ENCODE measurements at places on chromosomes 7 and 10.
A peak's percentile ranks its signal among the peaks of the same experiment; 100 is the strongest.

GRCh38 chr10:84329986-84330651, 1.7 kb downstream of the CCSER2 start:
- no peak overlapping the region for H3K27ac ChIP-seq
- H3K27me3 ChIP-seq = no peaks in the 10 kb centered on the region
- H3K36me3 ChIP-seq = no peaks in the 10 kb centered on the region

GRCh38 chr10:14371581-14371980, 40.9 kb upstream of the FRMD4A start:
- no peak overlapping the region for H3K27ac ChIP-seq
- no peak for DNase-seq
- H3K4me3 ChIP-seq = no peak overlapping the region
- no peaks in the 10 kb centered on the region for H3K4me1 ChIP-seq

DNA sequence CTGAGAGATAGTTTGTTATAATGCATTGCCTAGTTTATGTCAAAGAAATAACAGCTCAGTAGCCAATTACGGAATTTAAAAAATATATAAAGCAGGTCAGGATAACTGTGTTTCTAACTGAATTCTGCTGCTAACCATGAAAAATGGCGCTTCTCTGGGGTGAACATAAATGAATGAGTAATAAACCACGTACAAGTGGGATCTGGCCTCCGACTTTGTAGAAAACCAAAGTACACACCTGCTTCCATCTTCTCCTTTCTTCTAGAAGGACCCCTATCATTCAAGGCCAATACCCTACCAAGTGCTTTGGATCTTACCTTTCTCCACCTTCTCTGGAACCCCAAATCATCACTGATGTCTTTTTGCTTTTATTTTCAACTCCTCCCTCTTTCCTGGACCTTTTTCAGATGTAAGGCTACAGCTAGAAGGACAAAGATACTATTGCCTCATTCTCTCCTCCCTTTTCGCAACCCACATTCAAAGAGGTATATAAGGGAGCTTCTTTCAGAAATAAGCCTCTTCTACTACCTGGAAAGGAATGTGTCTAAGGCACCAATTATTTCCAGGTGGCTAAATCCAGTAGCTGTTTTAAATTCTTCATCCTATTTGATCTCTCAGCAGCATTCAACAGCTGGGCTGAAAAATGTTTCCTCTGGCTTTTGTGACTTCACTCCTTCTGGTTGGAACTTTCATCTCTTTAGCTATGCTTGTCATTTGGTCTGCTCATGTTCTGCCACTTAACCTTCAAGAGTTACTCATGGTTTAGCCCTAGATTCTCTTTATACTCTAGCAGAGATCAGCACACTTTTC, 37.7 kb downstream of the NAMPT start:
- peaks cover 1% of the 10 kb centered on the region for H3K36me3 ChIP-seq
- no peak overlapping the region for H3K27ac ChIP-seq
- no peaks in the 10 kb centered on the region for H3K27me3 ChIP-seq
- no peak for DNase-seq

- DNase-seq = no peak
- no peaks in the 10 kb centered on the region for H3K27me3 ChIP-seq
- H3K4me1 ChIP-seq = no peaks in the 10 kb centered on the region
- H3K4me3 ChIP-seq = peak overlapping the region; percentile 70
Measured at GRCh38 chr10:114174695-114175188, 739 bp upstream of the CCDC186 start.

GRCh38 chr7:102427019-102427405, 6.4 kb upstream of the ORAI2 start:
- H3K36me3 ChIP-seq = peaks cover 5% of the 10 kb centered on the region
- no peak overlapping the region for H3K4me3 ChIP-seq
- DNase-seq = no peak
- no peak overlapping the region for H3K27ac ChIP-seq

GRCh38 chr7:157861031-157861491, 524.3 kb downstream of the DNAJB6 start:
- H3K27ac ChIP-seq = no peak overlapping the region
- H3K27me3 ChIP-seq = no peaks in the 10 kb centered on the region
- no peak for DNase-seq
- no peaks in the 10 kb centered on the region for H3K4me1 ChIP-seq
- H3K4me3 ChIP-seq = no peak overlapping the region

DNA sequence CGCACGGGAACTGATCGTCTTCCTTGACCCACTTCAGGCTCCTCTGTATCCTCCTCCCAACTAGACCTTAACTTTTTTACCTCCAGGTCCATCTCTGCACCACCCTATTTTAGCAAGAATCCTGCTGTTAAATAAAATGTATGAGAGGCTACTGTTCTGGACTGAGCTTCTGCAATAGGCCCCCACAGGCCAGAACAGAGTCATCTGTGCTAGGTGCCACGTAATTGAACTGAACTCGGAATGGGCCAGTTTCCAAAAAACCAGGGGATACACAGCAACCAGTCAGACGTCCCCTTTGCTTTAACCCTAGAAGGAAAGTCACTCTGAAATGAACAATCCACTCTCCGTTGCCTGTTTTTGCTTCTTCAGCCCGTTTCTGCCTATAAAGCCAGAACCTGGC, 71.3 kb downstream of the CHST15 start:
- no peaks in the 10 kb centered on the region for H3K27me3 ChIP-seq
- no peak overlapping the region for H3K4me3 ChIP-seq
- DNase-seq = no peak
- no peaks in the 10 kb centered on the region for H3K36me3 ChIP-seq
- H3K27ac ChIP-seq = no peak overlapping the region

DNA sequence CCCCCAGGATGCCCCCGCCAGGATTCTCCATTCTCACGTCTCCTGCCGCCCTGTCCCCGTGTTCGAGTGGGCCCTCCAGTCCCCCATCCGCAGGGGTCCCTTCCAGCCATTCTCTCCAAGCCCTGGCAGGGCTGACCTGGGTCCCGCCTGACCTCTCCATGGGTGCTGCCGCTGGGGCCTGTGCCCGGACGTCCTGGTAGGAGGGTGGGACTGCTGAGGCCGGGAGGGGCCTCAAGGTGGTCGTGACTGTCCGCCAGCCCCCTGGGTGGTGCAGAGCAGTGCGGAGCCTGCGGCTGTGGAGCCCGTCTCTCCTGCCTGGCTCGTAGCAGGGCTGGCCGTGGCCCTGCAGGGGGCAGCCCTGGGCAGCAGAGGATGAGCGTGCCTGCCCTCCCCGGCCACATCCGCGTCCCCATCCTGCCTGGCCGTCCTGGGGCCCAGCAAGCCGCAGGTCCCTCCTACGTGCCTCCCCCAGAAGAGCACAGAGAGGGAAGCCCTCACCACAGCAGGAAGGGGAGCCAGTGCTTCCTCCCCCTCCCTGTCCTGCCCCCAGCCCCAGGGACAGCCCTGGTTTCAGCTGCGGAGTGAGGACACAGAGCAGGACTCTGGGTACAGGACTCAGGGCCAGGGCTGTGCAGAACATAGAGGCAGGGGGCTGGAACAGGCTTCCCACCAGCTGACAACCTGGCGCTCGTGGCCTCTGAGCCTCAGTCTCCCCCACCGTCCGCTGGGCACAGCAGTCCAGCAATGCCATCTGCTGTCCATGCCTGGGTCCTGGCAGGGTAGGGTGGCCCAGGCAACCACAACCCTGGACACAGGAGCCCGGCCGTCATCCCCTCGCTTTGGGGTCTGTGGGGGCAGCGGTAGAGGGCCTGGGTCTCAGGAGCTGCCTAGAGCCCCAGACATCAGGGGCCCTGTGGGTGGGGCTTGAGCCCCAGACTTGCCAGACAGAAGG, 1.5 kb upstream of the GRIFIN start:
- no peaks in the 10 kb centered on the region for H3K36me3 ChIP-seq
- H3K4me1 ChIP-seq = no peaks in the 10 kb centered on the region
- no peaks in the 10 kb centered on the region for H3K27me3 ChIP-seq
- H3K4me3 ChIP-seq = no peak overlapping the region
- peak; percentile 68 for DNase-seq

GRCh38 chr10:114044247-114045135, 825 bp downstream of the ADRB1 start:
- H3K27ac ChIP-seq = no peak overlapping the region
- no peaks in the 10 kb centered on the region for H3K36me3 ChIP-seq
- peaks cover 2% of the 10 kb centered on the region for H3K4me1 ChIP-seq
- H3K4me3 ChIP-seq = no peak overlapping the region
- peak; percentile 32 for DNase-seq

DNA sequence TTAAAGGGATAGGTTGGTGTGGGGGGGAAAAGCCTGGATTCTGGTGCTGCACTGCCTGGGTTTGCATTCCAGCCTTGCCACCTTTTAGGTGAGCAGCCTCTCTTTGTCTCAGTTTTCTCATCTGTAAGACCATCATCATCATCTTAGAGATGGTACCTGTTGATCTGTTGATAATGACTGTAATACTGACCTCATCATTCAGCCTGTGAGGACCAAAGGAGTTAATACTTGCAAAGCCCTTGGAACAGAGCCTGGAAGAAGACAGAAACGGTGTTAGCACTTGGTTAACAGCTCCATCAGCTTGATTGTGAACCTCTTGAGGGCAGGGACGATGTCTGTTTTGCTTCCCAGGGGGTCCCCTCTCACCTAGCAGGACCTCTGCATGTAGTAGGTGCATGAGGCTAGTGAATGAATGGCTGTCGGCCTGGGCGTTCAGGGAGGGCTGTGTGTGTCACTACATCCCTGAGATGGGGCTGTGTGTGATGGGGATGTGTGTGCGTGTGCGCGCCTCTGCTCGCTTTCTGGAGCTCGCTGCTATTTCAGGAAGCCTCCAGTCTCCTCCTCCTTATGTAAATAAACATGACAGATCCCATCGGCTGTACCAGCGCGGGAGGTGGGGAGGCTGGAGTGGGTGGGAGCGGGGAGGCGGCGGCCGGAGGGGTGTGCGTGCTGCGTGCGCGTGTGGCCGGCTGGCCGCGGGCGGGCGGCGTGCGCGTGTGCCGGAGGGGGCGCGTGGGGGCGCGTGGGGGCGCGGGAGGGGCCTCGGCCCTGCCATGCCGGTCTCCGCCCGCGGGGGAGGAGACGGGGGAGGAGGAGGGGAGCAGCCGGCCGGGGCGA, 61.2 kb downstream of the NEURL1 start:
- H3K4me1 ChIP-seq = no peaks in the 10 kb centered on the region
- peak; percentile 67 for DNase-seq
- no peak overlapping the region for H3K27ac ChIP-seq
- peaks cover 2% of the 10 kb centered on the region for H3K27me3 ChIP-seq
- H3K36me3 ChIP-seq = no peaks in the 10 kb centered on the region

- DNase-seq = peak; percentile 81
- peaks cover 2% of the 10 kb centered on the region for H3K4me1 ChIP-seq
Measured at GRCh38 chr10:114708717-114709335, 50.8 kb upstream of the ABLIM1 start.

GRCh38 chr10:17547060-17547459, 70.1 kb downstream of the HACD1 start:
- H3K27me3 ChIP-seq = no peaks in the 10 kb centered on the region
- DNase-seq = no peak
- no peaks in the 10 kb centered on the region for H3K36me3 ChIP-seq
- no peak overlapping the region for H3K4me3 ChIP-seq
- H3K4me1 ChIP-seq = no peaks in the 10 kb centered on the region

- H3K4me3 ChIP-seq = no peak overlapping the region
- H3K27ac ChIP-seq = no peak overlapping the region
Measured at GRCh38 chr10:105857268-105858264, 1216.5 kb downstream of the SORCS3 start.

GRCh38 chr7:134905375-134905774, 80.9 kb upstream of the AGBL3 start:
- no peak for DNase-seq
- no peaks in the 10 kb centered on the region for H3K4me1 ChIP-seq
- H3K27ac ChIP-seq = no peak overlapping the region
- no peaks in the 10 kb centered on the region for H3K36me3 ChIP-seq
- H3K27me3 ChIP-seq = no peaks in the 10 kb centered on the region

GRCh38 chr7:77651575-77652162, 44.6 kb upstream of the RSBN1L start:
- no peaks in the 10 kb centered on the region for H3K4me1 ChIP-seq
- H3K4me3 ChIP-seq = no peak overlapping the region
- H3K27ac ChIP-seq = no peak overlapping the region
- peak; percentile 44 for DNase-seq

DNA sequence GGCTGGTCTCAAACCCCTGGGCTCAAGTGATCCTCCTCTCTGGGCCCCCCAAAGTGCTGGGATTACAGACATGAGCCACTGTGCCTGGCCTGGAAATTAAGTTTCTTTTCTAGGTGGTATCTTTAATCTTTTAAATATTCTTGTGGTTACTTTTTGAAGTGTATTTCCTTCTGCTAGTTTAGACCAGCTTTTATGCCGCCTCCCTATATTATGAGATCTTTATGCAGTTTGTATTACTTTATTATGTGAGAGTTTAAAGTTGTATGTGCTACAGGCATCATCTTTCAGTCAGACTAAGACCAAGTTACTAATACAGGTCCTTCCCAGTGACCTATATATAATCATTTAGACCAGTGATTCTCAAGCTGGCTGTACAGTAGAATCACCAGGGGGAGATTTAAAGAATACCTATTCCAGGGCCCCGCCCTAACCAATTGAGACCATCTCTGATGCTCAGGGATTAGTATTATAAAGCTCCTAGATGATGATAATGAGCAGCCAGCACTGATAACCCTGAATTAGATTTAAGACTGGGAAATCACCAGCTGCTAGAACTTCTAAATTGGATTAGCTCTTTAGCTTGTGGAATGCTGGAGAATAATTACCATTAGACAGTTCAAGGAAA, 11.3 kb downstream of the INPP5F start:
- DNase-seq = peak; percentile 40
- H3K4me3 ChIP-seq = no peak overlapping the region
- no peaks in the 10 kb centered on the region for H3K4me1 ChIP-seq
- no peaks in the 10 kb centered on the region for H3K27me3 ChIP-seq

GRCh38 chr10:31099664-31100063, 68.0 kb upstream of the ZNF438 start:
- no peak overlapping the region for H3K27ac ChIP-seq

DNA sequence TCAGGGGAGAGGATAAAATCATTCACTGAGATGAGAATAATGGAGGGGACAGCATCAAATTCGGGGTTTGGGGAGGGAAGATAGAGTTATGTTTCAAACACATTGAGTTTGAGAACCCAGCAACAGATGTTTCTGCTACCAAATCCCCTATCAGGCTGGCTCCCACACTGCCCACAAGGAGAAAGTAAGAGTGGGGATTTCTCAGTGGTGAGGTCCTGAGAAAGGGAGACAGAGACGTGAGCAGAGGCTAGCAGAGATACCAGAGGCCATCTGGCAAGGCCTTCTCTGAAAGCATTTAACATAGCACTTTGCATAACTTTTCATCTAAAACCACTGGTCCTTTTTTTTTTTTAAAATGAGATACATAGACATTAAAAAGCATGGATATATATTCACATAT, 7.8 kb upstream of the SLF2 start:
- H3K27ac ChIP-seq = no peak overlapping the region
- no peaks in the 10 kb centered on the region for H3K27me3 ChIP-seq
- DNase-seq = no peak
- peaks cover 3% of the 10 kb centered on the region for H3K4me1 ChIP-seq
- H3K36me3 ChIP-seq = no peaks in the 10 kb centered on the region

DNA sequence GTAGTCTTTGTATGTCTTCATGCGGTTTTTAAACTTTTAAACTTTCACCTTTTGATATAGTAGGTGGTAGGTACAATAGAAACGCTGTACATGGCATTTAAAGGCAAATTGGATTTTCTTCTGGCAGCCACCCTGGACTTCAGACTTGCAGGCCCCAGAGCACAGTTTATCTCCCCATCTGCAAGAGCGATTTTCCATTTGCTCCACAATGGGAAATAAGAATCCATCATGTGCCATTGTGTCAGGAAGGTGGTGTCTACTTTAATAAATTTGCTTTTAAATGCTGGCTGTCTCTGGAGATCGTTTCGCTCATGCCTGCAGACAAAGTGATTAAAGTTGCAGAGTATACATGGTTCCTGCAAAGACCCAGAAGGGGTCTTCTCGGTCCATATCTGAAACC, 38.9 kb downstream of the UNC5B start:
- H3K4me3 ChIP-seq = no peak overlapping the region
- DNase-seq = no peak
- peaks cover 4% of the 10 kb centered on the region for H3K4me1 ChIP-seq
- no peaks in the 10 kb centered on the region for H3K36me3 ChIP-seq
- H3K27ac ChIP-seq = no peak overlapping the region
